ENCODE measurements at places on chromosomes 2 and 18. TPM values are rescaled to one million over a fixed set of nuclear protein-coding genes. Genes with fewer than 3 reads are reported as not detected.

Gene IL1A
- 0.13 TPM for total RNA-seq

Gene PDE11A
- under 0.01 TPM for total RNA-seq

Gene DCDC2C
- total RNA-seq = not detected

Gene CLASP1
- 34.9 TPM for total RNA-seq

Gene CFC1
- total RNA-seq = not detected

Gene PLB1
- total RNA-seq = 1.2 TPM

Gene HAAO
- 0.53 TPM for total RNA-seq

Measured in aortic smooth muscle cell (primary cell).